ENCODE measurements at places on chromosomes 7 and 10.
A peak's percentile ranks its signal among the peaks of the same experiment; 100 is the strongest.

DNA sequence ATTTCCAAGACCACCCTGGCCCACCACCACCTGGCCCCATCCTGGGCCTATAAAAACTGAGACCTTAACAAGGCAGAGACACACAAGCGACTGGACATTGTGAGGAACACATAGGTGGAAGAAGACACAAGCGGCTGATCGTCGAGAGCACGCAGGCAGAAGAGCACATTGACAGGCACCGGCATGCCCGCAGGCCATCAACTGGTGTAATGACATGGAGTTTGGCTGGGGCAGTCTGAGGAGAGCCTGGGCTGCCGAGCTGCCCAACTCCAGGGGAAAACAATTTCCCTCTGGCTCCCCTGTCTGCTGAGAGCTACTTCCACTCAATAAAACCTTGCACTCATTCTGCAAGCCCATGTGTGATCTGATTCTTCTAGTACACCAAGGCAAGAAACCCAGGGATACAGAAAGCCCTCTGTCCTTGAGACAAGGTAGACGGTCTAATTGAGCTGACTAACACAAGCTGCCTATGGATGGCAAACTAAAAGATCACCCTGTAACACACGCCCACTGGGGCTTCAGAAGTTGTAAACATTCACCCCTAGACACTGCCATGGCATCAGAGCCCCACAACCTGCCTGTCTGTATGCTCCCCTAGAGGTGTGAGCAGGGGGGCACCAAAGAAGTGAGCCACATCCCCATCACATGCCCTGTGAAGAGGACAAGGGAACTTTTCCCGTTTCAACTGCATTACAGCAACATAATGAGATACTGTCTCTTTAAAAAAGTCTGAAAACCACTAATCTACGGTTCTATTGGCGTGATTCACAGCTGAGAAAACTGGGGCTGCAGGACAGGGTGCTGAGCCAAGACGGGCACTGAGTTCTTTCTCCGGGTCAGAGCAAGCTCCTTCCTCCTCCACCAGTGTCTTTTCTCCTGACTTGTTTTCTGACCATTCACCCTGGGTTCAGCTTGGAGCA is 18.5 kb upstream of the TNS3 start:
- peak; percentile 61 for DNase-seq

DNA sequence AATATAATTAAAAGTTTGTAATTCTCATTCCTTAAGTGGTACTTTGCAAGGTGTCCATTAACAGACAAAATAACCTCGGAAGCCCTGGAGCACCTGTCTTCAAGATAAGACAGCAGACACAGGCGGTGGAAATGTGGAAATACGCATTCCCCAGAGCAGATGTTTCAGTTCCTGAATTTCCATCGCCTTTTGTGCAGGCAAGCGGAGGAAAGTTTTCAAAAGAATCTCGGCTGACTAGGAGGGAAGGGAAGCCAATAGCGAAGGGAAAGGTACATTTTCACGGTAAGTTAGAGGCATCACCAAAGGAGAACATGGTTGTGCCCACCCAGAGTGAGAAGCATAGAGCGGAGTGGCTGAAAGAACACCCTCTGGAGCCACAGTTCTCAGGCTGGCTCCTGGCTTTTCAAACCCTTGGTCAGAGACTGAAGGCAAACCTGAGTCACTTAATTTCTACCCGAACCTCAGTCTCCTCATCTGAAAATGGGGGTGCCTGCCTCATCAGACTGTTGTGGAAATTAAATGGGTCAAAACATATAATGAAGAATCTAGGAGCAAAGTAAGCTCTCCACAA is 13.6 kb downstream of the CPA1 start:
- no peak for DNase-seq

DNA sequence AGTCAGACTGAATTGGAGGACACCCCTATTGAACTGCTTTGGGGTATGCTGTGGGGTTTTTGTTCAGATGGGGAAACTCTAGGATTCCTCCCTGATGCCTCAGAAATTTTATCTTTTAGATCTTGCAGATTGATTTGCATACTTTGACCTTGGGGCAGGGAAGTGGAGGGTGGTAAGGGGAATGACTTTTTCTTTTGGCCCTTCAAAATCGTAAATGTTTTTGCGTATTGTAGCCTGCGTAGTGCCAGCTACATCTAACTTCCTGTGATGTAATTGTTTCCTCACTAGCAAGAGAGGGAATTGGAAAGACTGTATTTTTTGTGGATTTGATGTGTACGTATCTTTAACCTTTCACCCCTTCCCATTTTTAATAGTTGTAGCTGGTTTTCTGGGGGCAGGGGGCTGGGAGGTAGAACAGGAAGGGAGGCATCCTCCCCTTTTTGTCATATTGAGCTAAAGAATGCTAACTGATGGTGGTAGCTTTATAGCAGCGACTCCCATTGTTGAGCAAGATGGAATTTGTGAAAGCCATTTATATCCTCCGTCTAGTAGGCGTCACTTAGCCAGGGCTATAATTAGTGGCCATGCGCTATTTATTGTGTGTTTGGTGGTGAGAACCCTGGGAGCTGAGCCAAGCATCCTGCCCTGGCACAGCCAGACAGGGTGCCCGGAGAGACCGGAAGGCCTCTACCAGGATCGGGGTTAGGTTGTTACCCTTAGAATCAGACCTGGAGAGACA is 11.3 kb downstream of the DUSP5 start:
- DNase-seq, result no peak

- peak; percentile 6 for DNase-seq
Measured at GRCh38 chr7:47266799-47267198, 315.1 kb downstream of the TNS3 start.

GRCh38 chr7:44286618-44287487 is 38.5 kb downstream of the CAMK2B start:
- no peak for DNase-seq

GRCh38 chr7:128347647-128348097 is 4.0 kb upstream of the RBM28 start:
- DNase-seq, result peak; percentile 30

GRCh38 chr10:28872587-28873165 is 195.4 kb downstream of the BAMBI start:
- DNase-seq, result no peak

- no peak for DNase-seq
Measured at GRCh38 chr10:70169011-70169410, 1.3 kb downstream of the SAR1A start.

GRCh38 chr10:77492368-77492994 is 145.1 kb downstream of the KCNMA1 start:
- DNase-seq, result no peak

GRCh38 chr7:78734626-78735025 is 718.8 kb downstream of the MAGI2 start:
- peak; percentile 1 for DNase-seq

DNA sequence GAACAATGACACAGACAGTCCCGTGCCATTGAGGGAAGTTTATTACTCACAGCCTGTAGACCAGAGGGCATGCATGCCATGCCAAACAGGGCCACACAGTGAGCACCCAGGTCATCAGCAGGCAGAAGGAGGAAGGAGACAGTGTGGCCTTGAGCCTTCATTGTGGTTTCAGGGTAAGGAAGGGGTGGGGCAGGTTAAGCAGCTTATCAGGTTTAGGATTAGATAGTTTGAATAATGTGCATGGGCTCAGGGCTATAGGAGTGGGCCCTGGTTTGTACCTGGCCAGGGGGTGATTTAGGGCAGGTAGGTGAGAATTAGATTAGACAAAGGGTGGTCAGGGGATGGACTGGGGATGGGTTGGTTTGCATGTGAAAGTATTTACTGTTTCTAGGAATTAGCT is 67.9 kb downstream of the ADCY1 start:
- DNase-seq, result no peak

GRCh38 chr7:155230169-155230593 is 67.5 kb upstream of the INSIG1 start:
- DNase-seq, result peak; percentile 95

GRCh38 chr7:2999078-2999500 is 44.6 kb downstream of the CARD11 start:
- DNase-seq, result no peak

- DNase-seq, result no peak
Measured at GRCh38 chr7:158111049-158111751, 476.4 kb downstream of the PTPRN2 start.

DNA sequence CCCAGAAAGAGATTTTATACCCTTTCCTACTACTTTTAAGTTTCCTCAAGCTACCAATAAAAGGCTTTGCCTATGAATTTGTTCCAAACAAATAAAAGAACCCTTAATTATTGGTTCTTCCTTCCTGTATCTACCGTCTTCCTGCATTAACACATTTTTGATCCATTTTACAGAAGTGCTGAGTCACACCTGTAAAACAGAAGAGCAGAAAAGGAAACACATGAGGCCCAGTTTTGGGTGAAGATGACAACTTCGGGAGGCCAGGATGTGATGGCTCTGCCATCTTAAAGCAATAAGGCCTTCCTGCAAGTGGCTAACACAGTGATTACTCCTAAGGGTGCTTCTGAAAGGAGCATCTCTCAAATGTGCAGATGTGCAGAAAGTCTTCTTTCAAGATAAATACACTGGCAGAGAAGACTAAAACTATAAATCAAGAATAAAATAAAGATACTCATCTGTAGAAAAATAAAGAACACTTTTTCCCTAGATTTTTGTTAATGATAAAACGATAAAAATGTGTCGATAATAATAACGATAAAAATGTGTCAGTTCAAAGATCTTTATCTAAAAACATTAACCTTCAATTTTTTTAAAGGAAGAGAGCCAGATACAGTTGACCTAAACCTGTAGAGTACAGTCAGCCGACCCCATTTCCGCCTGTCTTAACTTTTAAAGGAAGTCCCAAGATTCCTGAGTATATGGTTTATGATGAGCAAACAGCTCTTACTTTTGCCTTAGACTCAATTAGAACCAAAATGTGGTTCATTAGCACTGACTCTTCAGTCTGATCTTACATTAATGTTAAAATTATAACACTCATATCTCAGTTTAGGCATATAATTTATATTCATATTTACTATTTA is 108.6 kb downstream of the UBE2H start:
- no peak for DNase-seq

GRCh38 chr7:122143376-122143750 is 686 bp downstream of the AASS start:
- no peak for DNase-seq

- DNase-seq, result peak; percentile 74
Measured at GRCh38 chr10:68208424-68209042, 23.4 kb downstream of the ATOH7 start.

- no peak for DNase-seq
Measured at GRCh38 chr10:125134483-125134848, 25.9 kb downstream of the CTBP2 start.

DNA sequence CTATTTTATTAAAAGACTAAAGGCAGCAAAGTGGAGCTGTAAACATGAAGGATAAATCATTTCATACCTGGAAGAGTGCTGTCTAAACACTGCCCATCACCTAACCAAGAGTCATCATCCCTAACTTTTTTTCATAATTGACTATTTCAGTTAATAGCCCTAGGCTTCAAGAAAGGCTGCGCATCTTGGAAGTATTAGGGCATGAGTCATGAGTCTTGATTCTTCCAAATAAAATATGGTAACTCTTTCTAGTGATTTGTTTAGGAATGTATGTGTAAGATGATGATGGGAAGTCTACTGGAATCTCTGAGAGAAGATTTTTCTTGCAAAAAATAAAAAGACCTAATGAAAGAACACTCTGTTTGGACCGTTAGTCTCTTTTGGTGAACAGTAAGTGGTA is 207.7 kb upstream of the AHR start:
- peak; percentile 81 for DNase-seq

DNA sequence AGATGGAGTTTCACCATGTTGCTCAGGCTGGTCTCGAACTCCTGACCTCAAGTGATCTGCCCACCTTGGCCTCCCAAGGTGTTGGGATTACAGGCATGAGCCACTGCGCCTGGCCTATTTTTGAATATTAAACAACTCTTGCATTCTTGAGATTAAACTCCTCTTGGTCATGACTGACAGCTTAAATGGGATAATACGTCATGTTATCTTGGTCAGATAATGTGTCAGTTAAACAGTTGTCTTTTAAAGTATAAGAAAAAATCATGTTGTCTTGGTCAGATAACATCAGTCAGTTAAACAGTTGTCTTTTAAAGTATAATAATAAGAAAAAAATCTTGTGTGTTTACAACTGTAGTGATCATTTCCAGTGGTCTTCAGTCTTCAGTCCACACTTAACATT is 73.6 kb upstream of the SYPL1 start:
- no peak for DNase-seq

GRCh38 chr7:88167721-88168120 is 52.1 kb downstream of the SRI start:
- DNase-seq, result no peak

- DNase-seq, result no peak
Measured at GRCh38 chr7:29224726-29225125, 30.2 kb downstream of the CHN2 start.

GRCh38 chr10:8504499-8504898 is 450.0 kb downstream of the GATA3 start:
- DNase-seq, result no peak

GRCh38 chr10:95312986-95313495 is 22.2 kb upstream of the PDLIM1 start:
- DNase-seq, result no peak

GRCh38 chr10:128173386-128173785 is 47.2 kb upstream of the MKI67 start:
- DNase-seq, result no peak

DNA sequence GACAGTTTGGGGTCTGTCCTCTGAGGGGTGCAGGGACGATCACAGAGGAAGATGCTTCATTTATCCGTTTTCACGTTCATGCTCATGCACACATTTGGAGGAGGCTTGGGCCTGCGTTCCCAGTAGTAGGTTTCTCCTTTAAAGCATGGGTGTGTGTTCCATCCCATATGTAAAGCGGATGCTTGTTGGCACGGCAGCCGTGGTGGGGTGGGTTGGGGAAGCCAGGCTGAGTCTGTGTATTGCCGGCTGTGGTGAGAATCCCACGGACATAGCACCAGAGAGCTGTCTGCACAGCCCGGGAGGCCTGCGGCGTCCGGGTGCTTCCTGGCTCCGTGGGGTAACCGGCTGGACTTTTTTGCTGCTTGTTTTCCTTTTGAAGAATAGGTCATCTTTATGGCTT is 440 bp downstream of the JAKMIP3 start:
- DNase-seq, result no peak

- peak; percentile 41 for DNase-seq
Measured at GRCh38 chr10:87093632-87094372, 841 bp downstream of the GLUD1 start.

DNA sequence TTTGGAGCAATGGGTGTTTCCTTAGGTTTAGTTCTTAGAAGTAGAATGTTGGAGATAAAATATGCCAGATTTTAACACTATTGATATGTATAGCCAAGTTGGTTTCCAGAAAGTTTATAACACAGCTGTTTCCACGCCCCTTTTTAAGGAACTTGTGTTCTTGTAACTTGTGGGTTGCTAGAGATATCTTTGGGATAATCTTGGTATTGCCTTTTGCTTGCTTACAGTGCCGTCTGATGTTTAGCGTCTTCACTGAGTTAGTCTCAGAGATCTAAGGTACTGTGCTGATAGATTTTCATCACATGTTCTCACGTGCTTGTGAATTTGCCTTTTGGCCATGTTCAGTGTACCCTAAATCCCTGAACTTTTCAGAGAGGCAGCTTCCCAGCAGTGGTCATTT is 12.4 kb downstream of the TMEM248 start:
- no peak for DNase-seq

- DNase-seq, result peak; percentile 86
Measured at GRCh38 chr10:44552726-44553125, 167.8 kb upstream of the CXCL12 start.
